ENCODE measurements at places on chromosomes 11 and 22. TPM values are rescaled to one million over a fixed set of nuclear protein-coding genes. Genes with fewer than 3 reads are reported as not detected.

EI24 gene
- 58.7 TPM for total RNA-seq

CABP4 gene
- 6.3 TPM for total RNA-seq

C11orf87 gene
- total RNA-seq = 6.3 TPM

TBX1 gene
- 2.2 TPM for total RNA-seq

DLG2 gene
- total RNA-seq = 73.8 TPM

FAM227A gene
- 23.3 TPM for total RNA-seq

C1QTNF4 gene
- total RNA-seq = 18.5 TPM

SMIM35 gene
- 0.11 TPM for total RNA-seq

TNRC6B gene
- 116 TPM for total RNA-seq

MUC2 gene
- not detected for total RNA-seq

PRR33 gene
- 0.16 TPM for total RNA-seq

TMEM191B gene
- not detected for total RNA-seq

OR51B4 gene
- not detected for total RNA-seq

FGF19 gene
- total RNA-seq = 1.2 TPM

SLC22A8 gene
- total RNA-seq = 8.5 TPM

CCDC116 gene
- total RNA-seq = 0.27 TPM

PRAME gene
- not detected for total RNA-seq

TOMM22 gene
- 40.1 TPM for total RNA-seq

MACROD1 gene
- 22.4 TPM for total RNA-seq

POU2AF3 gene
- 0.99 TPM for total RNA-seq

ART1 gene
- total RNA-seq = not detected

SCO2 gene
- total RNA-seq = not detected

OR5T3 gene
- total RNA-seq = not detected

CHRM1 gene
- total RNA-seq = 0.71 TPM

RFPL1 gene
- not detected for total RNA-seq

PKP3 gene
- total RNA-seq = 5.5 TPM

CLTCL1 gene
- total RNA-seq = 21.1 TPM

TSPAN18 gene
- total RNA-seq = 34.3 TPM

SUSD2 gene
- 2.6 TPM for total RNA-seq

CCDC82 gene
- total RNA-seq = 85.0 TPM

GAL3ST3 gene
- total RNA-seq = 8.4 TPM

PKNOX2 gene
- 9.7 TPM for total RNA-seq

WNT11 gene
- 6.9 TPM for total RNA-seq

MS4A4E gene
- 0.49 TPM for total RNA-seq

IGSF9B gene
- total RNA-seq = 86.7 TPM

MSANTD2 gene
- 36.9 TPM for total RNA-seq

POU2AF2 gene
- total RNA-seq = not detected

CSF2RB gene
- total RNA-seq = 2.9 TPM

NCAPH2 gene
- total RNA-seq = 58.1 TPM

All from camera-type eye (tissue), 1 donor.